ENCODE measurements at places on chromosomes 7 and 10.

DNA sequence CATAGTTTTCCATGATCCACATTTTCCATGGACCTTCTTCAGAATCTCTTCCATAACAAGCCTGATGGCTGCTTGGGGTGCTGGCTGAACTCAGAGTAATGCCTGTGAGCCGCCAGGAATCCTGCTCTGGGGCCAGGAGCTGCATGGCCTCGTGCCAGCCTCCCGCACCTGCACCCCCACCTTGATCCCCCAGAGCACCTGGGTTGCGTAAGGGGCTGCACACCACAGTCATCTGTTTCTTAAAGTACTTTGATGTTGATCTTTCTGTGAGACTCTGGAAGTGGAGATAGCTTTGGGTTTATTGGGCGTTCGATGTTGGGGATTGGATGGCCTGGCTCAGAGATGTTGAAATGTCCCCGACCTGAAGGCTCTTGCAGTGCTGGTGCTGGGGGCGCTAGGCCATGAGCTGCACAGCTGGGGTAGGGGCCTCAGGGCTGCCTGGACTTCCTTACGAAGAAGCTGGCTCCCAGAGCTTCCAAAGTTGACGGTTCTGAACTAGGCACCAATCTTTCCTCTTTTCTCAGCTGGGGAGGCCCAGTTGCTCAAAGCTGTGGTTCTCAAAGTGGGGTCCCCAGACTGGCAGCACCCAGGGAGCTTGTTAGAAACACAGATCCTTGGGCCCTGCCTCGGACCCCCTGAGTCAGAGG lies 534.0 kb downstream of the DNAJB6 start:
- DNase-seq: no peak

GRCh38 chr7:2242541-2243429 lies 759 bp downstream of the NUDT1 start:
- DNase-seq: no peak

DNA sequence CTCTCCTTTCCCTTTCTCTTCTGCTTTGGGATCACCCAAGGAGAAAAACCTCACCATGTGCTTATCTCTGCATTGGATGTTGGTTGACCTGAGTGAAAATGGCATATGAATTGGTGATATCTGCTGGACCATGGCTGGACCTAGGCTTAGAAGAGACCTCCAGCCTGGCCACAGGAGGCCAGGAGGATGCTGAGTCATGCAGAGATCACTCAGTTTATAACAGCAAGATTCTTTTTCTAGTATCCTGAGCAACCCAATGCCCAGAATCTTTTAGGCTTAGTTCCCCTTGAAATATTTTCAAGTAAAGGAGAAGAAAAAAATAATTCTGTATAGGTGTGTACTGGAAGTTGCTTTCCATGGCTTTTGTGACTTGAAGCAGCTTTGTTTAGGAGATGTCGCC lies 236.3 kb downstream of the KLF6 start:
- no peak for DNase-seq

- DNase-seq: no peak
Observed at GRCh38 chr7:17340655-17341054, 42.2 kb downstream of the AHR start.

GRCh38 chr10:6337382-6337781 lies 134.7 kb downstream of the PFKFB3 start:
- DNase-seq: no peak

- DNase-seq: no peak
Observed at GRCh38 chr7:41720046-41720445, 17.2 kb upstream of the INHBA start.

- DNase-seq: no peak
Observed at GRCh38 chr10:74084955-74085354, 65.7 kb downstream of the AP3M1 start.

GRCh38 chr10:86716466-86716865 lies 40.0 kb upstream of the BMPR1A start:
- DNase-seq: no peak

- no peak for DNase-seq
Observed at GRCh38 chr7:31934551-31934950, 135.7 kb downstream of the PDE1C start.

All from effector CD4-positive, alpha-beta T cell (primary cell).